ENCODE measurements at places on chromosomes 7 and 10.
A peak's percentile ranks its signal among the peaks of the same experiment; 100 is the strongest.

GRCh38 chr10:27464993-27465392 is 39.1 kb upstream of the RAB18 start:
- DNase-seq, result no peak

DNA sequence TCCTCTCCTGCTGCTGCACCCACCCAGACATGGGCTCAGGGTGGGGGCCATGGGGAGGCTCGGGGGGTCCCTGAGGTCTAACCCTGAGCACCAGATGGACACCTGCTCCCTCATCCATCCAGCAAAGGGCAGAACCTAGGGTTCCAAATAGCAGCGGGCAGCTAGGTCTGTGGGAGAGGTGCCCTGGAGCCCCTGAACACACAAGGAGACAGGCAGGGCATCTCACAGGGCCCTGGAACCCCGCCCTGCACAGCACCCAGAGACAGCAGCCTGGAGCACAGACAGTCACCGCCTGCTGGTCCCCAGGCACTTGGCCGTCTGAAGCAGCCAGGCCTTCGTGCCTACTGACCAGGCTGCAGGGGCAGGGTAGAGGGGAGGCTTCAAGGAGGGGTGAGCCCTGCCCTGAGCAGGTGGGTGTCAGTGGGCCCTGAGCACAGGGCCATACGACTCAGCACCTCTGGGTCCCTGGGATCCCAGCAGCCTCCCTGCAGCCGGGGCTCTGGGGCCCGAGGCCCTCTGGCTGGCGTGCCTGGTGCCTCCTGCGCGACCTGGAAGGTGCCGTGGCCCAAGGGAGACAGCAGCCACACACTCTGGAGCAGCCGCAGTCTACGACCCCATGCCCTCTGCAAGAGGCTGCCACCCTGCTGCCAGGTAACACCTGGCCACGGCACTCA is 38.3 kb downstream of the GET4 start:
- no peak for DNase-seq

DNA sequence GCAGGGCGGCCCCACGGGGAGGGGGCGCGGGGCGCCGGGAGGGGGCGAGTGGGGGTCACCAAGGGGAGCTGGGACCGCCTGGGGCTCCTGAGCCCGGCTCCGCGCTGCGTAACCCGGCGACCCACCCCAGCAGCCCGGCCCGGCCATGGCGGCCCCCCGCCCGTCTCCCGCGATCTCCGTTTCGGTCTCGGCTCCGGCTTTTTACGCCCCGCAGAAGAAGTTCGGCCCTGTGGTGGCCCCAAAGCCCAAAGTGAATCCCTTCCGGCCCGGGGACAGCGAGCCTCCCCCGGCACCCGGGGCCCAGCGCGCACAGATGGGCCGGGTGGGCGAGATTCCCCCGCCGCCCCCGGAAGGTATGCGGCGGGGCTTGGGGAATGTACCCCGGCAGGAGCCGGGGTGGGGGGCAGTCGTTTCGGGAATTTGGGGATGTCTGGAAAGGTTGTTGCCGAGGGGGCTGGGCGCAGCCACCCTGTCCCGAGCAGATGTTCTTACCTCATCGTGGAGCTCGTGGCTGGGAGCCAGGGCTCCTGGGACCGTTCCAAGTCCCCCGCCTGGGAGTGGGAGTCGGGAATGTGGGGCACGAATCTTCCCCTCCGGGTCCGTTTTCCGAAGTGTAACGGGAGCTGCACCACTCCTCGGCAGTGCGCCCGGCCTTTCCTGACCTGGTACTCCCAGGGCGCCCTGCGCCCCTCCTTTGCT is 431 bp downstream of the ZYX start:
- DNase-seq, result peak; percentile 92

DNA sequence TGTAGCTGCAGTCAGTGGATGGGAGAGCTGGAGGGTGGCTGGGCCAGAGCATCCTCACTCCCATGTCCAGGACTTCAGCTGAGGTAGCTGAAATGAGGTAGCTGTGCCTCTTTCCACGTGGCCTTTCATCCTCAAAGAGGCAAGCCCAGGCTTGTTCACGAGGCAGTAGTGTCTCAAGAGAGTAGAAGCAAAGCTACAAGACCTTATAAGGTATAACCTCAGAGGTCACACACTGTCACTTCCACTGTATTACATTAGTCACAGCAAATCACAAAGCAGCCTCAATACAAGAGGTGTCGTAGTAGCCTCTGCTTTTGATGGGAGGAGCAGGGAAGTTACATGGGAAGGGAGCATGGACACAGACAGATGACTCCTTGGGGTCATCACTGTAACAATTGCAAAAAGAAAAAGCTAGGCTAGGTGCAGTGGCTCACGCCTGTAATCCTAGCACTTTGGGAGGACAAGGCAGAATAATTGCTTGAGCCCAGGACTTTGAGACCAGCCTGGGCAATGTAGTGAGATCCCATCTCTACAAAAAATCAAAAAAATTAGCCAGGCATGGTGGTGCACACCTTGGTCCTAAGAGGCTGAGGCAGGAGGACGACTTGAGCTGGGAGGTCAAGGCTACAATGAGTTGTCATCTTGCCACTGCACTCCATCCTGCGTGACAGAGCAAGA is 97.5 kb downstream of the SKIDA1 start:
- no peak for DNase-seq

DNA sequence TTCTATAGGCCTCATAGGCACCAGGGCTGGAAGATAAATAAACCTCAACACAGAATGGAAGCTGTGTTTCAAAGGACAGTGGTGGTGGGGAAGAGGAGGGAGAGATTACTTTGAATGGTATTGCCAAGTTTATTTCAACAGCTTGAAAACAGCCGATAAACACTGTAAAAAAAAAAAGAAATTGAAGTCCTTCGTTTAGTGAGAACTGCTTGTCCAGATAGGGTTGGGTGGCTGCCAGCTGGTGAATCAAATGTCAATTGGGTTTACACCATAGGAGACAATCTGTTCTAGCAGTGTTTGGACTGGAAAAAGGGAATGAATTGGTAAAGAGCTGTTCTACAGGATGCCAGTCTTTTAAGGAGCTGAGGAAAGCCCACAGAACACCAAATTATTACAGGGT is 254.8 kb downstream of the PHF14 start:
- peak; percentile 85 for DNase-seq

- no peak for DNase-seq
These were observed 8.5 kb downstream of the NRP1 start for GRCh38 chr10:33325929-33326328.

GRCh38 chr7:80843018-80843677 is 75.7 kb downstream of the SEMA3C start:
- no peak for DNase-seq

- no peak for DNase-seq
These were observed 20.7 kb downstream of the PLPP4 start for GRCh38 chr10:120477743-120478141.

- no peak for DNase-seq
These were observed 11.1 kb upstream of the CALML5 start for GRCh38 chr10:5510281-5511072.

GRCh38 chr7:51070151-51070550 is 246.5 kb downstream of the COBL start:
- no peak for DNase-seq

DNA sequence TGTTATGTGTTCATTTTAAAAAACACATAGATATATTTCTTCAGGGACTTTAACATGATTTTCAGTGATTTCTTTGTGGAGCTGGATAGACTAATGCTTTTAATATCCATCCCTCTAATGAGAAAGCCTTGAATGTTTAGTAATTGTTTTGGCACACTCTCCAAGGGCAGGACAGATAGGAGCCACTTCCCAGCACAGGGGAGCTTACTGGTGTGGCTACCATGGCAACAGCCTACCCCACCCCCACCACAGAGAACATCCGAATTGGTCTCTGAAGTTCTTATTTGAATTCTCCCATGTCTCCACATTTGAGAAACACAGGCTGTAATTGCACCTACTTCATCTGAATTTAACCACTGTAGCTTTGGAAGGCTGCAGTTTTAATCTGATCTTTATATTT is 87.7 kb downstream of the PRKG1 start:
- peak; percentile 53 for DNase-seq

DNA sequence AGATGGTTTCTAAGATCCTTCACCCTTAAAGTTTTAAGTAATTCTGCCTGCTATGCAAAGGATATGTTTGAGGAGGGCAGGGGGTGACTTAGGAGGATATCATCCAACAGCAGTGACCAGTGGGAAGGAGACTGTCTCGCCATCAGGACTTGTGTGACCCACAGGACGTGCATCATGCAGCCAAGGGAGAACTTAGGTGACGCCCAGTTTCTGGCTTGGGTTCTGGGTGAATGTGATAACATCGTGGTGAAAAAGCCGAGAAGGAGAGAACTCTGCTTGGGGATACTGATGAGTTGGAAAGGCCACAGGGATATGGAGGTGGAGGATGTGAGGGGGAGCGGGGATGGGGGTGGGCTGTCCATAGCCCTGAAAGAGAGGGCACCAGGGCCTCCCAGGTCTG is 3.8 kb downstream of the WIPI2 start:
- no peak for DNase-seq

DNA sequence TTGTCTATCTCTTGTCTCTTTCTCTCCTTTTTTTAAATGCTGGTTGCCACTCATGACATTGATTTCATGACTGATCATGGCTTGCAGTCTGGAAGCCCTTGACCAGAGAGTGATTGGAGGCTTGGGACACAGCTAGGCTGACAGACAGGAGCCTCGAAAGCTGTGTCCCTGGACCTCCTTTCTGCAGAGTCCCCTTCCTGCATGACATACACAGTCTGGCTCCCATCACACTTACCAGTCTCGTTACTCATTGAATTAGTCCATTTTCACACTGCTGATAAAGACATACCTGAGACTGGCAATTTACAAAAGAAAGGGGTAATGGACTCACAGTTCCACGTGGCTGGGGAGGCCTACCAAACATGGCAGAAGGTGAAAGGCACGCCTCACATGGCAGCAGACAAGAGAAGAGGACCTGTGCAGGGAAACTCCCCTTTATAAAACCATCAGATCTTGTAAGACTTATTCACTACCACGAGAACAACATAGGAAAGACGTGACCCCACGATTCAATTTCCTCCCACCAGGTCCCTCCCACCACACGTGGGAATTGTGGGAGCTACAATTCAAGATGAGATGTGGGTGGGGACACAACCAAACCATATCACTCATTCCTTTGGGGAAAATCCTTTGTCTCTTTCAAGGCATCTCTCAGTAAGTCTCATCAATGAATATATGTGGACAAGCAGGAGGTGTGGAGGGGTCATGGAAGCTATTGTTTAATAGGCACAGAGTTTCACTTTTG is 102.3 kb downstream of the TBXAS1 start:
- DNase-seq, result no peak

DNA sequence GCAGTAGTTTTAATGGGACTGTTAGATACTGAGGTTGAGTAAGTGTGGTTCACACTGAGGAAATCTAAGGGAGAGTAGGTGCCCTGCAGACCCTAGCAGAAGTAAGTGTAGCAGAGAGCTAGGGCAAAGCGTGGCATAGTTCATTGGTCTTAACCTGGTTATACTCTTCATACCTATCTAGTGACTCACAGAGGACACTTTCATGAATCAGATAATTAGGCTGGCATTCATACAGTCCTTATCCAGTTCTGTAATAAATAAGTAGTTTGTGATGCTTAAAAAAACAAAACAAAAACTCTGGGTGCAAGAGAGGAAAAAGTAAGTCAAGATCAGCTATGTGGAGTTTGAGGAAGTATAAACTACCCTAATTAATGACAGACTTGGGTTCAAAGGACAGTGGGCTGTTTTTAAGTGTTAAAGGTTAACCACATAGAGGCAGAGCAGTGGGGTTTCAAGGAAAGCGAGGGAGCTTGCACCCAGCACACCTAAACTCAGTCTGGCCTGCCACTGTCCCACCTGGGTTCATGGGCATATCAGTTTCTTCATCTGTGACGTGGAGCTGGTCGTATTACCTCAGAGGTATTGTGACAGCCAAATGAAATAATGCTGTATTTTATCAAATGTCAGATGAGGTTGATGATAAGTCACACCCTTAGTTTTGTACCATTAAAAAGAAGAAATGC is 27.1 kb downstream of the LMTK2 start:
- DNase-seq, result no peak

GRCh38 chr10:123449234-123449962 is 216.8 kb upstream of the GPR26 start:
- DNase-seq, result no peak

- no peak for DNase-seq
These were observed 268.3 kb downstream of the TWIST1 start for GRCh38 chr7:18849130-18849529.

DNA sequence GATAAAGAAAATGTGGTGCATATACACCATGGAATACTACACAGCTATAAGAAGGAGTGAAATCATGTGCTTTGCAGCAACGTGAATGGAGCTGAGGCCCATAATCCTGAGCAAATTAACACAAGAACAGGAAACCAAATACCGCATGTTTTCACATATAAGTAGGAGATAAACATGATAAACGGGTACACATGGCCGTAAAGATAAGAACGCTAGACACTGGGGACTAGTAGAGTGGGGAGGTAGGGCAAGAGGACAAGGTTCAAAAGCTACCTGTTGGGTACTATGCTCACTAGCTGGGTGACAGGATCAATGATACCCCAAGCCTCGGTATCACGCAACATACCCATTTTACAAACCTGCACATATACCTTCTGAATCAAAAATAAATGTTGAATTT is 113.7 kb downstream of the CSTF2T start:
- DNase-seq, result no peak

DNA sequence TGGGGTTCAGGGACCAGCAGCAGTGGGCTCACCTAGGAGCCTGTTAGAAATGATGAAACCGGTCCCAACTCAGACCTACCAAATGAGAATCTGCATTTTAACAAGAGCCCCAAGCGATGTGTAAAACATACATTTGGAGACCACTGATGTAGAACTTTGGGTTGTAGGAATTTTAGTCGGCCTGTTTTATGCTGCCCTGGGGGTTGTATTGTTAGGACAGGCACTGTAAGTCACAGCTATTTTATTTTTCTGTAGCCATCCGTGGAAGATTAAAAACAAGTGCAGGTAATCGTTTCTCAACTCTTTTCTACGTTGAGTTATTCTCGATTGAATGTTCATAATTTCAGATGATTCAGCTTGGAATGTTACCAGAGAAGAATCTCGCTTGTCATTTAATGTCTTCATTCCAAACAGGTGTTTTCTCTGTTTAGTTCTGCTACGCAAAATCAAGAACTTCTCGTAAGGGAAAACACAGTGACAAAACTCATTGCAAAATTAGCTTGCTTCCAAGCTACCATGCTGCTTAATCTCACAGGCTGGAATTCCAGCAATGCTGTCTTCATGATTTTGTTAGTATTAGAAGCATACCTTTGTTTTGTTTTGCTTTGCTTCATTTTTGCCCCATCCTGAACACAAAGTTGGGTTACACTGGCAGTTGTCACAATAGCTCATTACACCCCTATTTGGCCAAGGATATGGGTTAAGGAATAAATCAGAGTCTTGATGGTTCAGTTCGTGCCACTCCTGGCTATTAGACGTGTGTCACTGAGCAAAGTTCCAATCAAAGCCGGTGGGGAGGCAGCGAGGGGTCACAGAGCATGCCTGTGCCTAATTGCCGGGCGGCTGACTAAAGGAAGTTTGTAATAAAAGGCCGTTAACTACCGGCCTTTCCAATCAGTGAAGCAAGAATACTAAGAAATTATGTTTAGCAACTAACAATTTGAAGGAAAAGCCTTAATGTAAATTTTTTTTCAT is 676.9 kb downstream of the GATA3 start:
- no peak for DNase-seq

Measured in ovary (tissue), 10 donors.